ENCODE measurements at places on chromosomes 6 and 20. TPM values are rescaled to one million over a fixed set of nuclear protein-coding genes. Genes with fewer than 3 reads are reported as not detected.
A peak's percentile ranks its signal among the peaks of the same experiment; 100 is the strongest.

- no peaks in the 10 kb centered on the region for H3K4me1 ChIP-seq
- H3K27ac ChIP-seq: no peak overlapping the region
- no peak for DNase-seq
- no peaks in the 10 kb centered on the region for H3K27me3 ChIP-seq
- H3K36me3 ChIP-seq: no peaks in the 10 kb centered on the region
These were observed 625.2 kb downstream of the EPM2A start for GRCh38 chr6:145110109-145110508.

GRCh38 chr6:14635934-14636591, 518.5 kb downstream of the CD83 start:
- no peaks in the 10 kb centered on the region for H3K36me3 ChIP-seq
- H3K27me3 ChIP-seq: peaks cover 3% of the 10 kb centered on the region
- H3K4me3 ChIP-seq: no peak overlapping the region
- DNase-seq: no peak

DNA sequence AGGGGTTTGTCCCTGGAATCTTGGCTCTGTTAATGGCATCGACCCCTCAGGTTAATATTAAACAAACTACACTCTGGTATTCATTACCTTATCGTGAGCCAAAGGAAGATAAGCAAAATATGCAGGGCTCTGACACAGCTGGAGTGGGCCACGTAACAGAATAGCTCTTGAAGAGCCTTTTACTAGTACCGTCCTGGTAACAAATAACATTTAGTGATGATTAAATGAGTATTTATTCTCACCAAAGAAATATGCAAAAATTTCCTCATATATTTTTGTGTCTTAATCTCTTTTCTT, 20.1 kb upstream of the UTRN start:
- peak overlapping the region; percentile 92 for H3K27ac ChIP-seq
- H3K36me3 ChIP-seq: no peaks in the 10 kb centered on the region
- peak overlapping the region; percentile 34 for H3K4me3 ChIP-seq
- no peaks in the 10 kb centered on the region for H3K27me3 ChIP-seq
- H3K4me1 ChIP-seq: peaks cover 28% of the 10 kb centered on the region
- peak; percentile 79 for DNase-seq

The CST2 gene
- 1.7 TPM for total RNA-seq

DNA sequence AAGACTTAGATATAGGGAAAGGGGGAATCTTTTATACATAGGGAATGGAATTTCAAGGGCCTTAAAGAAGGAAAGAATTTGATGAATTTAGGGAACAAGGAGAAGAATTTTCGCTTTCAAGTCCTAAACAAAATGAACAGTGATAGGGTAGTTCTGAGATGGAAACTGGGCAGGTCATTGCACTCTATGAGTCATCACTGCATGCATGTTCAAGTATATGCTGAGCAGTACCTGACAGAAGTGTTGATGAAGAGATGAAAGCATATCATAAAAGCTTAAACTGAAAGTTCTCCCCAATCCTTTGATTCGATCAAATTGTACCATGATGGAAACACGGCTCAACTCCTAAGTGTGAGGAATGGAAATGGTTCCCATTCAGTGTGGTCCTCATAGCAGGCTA, 271.0 kb downstream of the TSHZ2 start:
- no peaks in the 10 kb centered on the region for H3K27me3 ChIP-seq
- DNase-seq: no peak
- H3K4me3 ChIP-seq: no peak overlapping the region
- no peak overlapping the region for H3K27ac ChIP-seq
- H3K36me3 ChIP-seq: no peaks in the 10 kb centered on the region
- H3K4me1 ChIP-seq: no peaks in the 10 kb centered on the region

The PRND gene
- not detected for total RNA-seq

DNA sequence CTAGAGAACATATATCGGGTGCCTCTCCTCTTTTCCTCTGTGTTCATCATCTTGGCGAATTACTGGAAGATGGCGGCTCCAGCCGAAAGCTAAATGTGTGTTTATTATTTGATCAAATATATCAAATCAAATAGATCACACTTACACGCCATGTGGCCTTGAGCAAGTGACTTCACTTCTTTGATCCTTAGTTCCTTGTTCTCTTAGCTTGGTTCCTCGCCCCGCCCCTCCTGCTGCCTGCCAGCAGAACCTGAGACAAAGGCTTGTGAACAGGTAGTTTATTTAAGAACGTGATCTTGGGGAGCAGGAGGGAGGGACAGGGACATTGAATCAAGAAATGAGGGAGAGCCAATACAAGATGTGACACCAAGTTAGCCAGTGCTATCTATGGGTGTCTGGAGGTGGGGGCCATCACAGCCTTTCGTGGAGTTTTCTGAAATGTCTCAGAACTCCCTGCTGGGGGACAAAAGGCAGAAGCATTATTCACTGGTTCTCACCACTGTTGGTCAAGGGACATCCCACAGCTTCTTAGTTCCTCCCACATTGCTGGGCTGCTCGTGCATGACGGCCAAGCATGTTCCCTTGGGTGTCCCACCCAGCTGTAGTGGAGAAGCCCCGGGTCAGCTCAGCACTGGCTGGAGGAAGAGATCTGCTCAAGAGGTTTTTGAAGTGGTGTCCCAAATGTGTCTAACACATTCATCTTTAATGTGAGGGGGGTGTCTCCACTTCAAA, 44.9 kb upstream of the RNF24 start:
- H3K36me3 ChIP-seq: no peaks in the 10 kb centered on the region
- no peaks in the 10 kb centered on the region for H3K27me3 ChIP-seq
- H3K4me3 ChIP-seq: no peak overlapping the region
- no peak overlapping the region for H3K27ac ChIP-seq
- H3K4me1 ChIP-seq: peaks cover 20% of the 10 kb centered on the region
- DNase-seq: no peak

DNA sequence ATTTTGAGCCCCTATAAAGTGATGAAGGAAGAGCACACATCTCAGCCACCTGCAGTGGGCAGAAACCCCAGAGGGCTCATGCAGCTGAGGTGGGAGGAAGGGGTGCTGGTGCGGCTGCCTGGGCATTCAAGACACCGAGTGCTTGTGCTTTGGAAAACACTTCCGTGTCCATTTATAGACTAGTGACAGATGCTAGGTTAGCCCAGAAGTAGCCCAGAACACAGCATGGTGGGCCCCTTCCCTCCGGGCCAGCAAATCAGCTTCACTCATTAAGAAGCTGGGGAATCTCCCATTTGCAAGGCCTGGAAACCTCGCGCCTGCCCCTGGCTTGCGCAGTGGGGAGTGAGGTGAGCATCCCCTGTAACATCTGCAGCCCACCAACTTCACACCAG, 12.9 kb downstream of the BEND3 start:
- H3K4me3 ChIP-seq: no peak overlapping the region
- no peak for DNase-seq
- H3K27ac ChIP-seq: no peak overlapping the region
- H3K27me3 ChIP-seq: no peaks in the 10 kb centered on the region
- H3K4me1 ChIP-seq: no peaks in the 10 kb centered on the region
- no peaks in the 10 kb centered on the region for H3K36me3 ChIP-seq

DNA sequence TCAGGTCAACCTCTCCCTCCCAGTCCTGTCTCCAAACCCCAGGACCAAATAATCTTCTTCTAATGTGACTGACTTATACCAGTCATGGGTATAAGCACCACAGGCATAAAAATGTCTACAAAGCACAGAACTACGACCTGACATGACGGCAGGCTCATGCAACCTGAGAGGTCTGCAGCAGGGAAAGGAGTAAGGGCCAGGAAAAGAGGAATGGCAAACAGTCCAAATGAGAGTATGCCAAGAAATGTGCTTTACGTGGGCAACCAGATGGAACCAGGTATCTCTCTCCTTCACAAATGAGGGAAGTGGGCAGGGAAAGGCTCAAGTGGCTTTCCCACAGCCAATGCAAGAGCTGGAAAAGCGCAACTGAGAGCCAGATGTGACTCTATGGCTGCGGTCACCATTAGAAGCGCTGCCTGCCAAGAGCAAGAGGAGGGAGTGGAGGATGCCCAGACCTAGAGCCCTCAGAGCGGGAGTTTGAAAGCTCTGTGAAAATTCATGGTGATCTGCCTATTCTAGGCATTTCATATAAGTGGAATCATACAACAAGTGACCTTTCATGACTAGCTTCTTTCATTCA, 6.0 kb downstream of the APMAP start:
- H3K4me3 ChIP-seq: no peak overlapping the region
- no peaks in the 10 kb centered on the region for H3K27me3 ChIP-seq
- DNase-seq: no peak
- H3K36me3 ChIP-seq: no peaks in the 10 kb centered on the region
- H3K27ac ChIP-seq: no peak overlapping the region

The KCNQ2 gene
- 11.5 TPM for total RNA-seq

DNA sequence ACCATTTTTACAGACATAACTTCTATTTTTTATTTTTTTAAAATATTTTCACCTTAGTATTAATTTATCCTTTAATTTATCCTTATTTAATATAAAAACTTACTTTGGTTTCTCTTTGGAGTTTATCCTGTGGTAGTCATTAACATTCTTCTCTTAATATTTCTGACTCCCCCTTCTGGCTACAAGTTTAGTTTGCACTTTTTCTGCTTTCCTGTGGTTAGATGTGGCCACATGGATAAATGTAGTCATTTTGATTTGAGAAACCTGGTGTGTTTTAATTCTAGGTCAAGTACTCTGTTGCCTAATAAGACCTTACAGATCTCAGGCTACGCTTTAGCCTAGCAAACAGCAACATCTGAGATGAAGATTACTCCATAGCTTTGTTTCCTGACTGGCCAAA, 1187.5 kb downstream of the HACE1 start:
- no peak overlapping the region for H3K4me3 ChIP-seq
- H3K4me1 ChIP-seq: no peaks in the 10 kb centered on the region
- DNase-seq: no peak
- H3K27ac ChIP-seq: no peak overlapping the region

DNA sequence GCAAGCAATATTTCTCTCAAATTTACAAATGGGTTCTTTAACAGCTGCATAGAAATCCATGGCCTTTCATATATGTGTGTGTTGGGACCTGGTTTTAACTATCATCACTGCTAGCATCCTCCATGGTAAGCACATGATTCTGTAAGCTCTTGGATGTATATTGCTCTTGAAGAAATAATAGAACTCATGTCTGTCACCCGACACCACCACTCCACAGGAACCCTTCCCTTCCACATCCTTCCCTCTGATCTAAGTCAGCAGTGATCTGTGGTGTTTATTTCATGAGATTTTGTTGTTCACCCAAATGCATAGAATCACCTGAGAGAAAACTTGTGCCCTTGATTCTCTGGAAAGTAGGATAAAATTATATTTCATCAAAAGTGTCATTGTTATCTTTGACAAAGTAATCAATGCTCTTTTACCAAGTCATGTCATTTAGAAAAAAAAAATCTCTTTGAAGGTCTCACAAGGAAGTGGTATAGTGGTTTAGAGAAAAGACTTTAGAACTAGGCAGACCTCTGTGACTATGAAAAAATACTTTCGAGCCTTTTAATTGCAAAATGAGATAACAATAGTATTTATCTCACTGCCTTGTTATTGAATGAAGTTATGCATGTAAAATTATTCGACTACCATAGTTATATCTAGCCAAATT, 649.8 kb upstream of the SLC35B3 start:
- no peak for DNase-seq
- no peaks in the 10 kb centered on the region for H3K4me1 ChIP-seq
- H3K4me3 ChIP-seq: no peak overlapping the region
- H3K27me3 ChIP-seq: no peaks in the 10 kb centered on the region
- no peak overlapping the region for H3K27ac ChIP-seq
- H3K36me3 ChIP-seq: no peaks in the 10 kb centered on the region

DNA sequence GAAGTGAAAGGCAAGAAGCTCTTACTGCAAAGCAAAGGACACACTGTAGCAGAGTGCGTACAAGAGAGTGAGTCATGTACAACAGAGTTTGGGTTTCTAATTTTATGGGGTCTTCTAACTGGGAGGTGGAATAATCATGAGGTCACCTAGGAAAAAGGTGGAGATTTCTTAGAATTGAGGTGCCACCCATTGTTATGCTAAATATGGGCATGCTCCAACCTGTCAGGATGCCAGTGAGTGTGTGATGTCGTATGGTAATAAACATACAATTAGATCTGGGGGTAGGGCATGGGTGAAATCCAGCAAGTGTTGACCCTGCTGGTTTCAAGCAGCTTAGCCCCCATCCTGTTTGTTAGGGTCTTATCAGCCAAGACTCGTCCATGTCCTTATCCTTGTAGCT, 46.6 kb downstream of the OR2B6 start:
- H3K4me3 ChIP-seq: no peak overlapping the region
- no peak overlapping the region for H3K27ac ChIP-seq
- DNase-seq: no peak
- no peaks in the 10 kb centered on the region for H3K27me3 ChIP-seq
- no peaks in the 10 kb centered on the region for H3K36me3 ChIP-seq

DNA sequence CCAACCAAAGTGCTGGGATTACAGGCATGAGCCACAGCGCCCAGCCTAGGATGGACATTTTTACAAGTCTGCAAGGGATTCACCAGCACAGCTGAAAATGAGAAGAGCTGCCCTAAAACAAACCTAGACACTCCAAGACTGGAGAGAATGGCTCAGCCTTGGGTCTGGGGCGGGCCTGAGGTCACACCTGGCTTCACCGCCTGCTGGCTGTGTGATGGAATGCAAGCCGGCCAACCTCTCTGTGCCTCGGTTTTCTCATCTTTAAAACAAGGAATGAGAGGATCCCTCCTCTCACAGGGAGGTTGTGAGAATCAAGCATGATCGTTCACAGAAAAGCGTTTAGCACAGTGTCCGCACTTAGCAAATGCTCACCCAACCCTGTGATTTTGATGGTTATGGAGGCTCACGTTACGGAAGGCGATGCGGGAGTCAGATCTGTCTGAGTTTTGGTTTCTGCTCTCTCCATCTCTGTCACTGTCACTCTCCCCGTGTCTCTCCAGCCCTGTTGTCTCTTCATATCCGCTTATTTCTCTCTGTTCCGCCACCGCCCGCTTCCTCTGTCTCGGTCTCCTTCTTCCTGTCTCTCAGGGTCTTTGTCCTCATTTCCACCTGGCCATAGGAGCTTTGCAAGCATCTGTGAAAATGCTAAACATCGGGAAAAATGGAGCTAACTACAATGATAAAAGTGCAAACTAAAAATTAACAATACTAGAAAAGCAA, 47.6 kb downstream of the CEBPB start:
- H3K27ac ChIP-seq: no peak overlapping the region
- no peaks in the 10 kb centered on the region for H3K36me3 ChIP-seq
- DNase-seq: no peak
- H3K27me3 ChIP-seq: no peaks in the 10 kb centered on the region
- no peak overlapping the region for H3K4me3 ChIP-seq

- peak; percentile 71 for DNase-seq
- H3K4me1 ChIP-seq: peaks cover 24% of the 10 kb centered on the region
- peak overlapping the region; percentile 6 for H3K4me3 ChIP-seq
- no peak overlapping the region for H3K27ac ChIP-seq
- H3K27me3 ChIP-seq: no peaks in the 10 kb centered on the region
- H3K36me3 ChIP-seq: no peaks in the 10 kb centered on the region
These were observed 154.0 kb downstream of the JARID2 start for GRCh38 chr6:15399641-15400470.

- DNase-seq: peak; percentile 51
- H3K4me1 ChIP-seq: peaks cover 24% of the 10 kb centered on the region
- H3K4me3 ChIP-seq: peak overlapping the region; percentile 91
- no peaks in the 10 kb centered on the region for H3K36me3 ChIP-seq
These were observed 2.8 kb upstream of the HTR1B start for GRCh38 chr6:77466055-77466450.

- no peaks in the 10 kb centered on the region for H3K27me3 ChIP-seq
- H3K36me3 ChIP-seq: no peaks in the 10 kb centered on the region
- H3K4me3 ChIP-seq: no peak overlapping the region
- no peak for DNase-seq
- H3K27ac ChIP-seq: no peak overlapping the region
- H3K4me1 ChIP-seq: no peaks in the 10 kb centered on the region
These were observed 72.4 kb downstream of the TRDN start for GRCh38 chr6:123564361-123564760.

The SLC35B2 gene
- 66.6 TPM for total RNA-seq

The MDFI gene
- total RNA-seq: 144 TPM

GRCh38 chr6:151179321-151179720, 60.4 kb upstream of the AKAP12 start:
- no peaks in the 10 kb centered on the region for H3K27me3 ChIP-seq
- H3K36me3 ChIP-seq: no peaks in the 10 kb centered on the region
- H3K4me1 ChIP-seq: peaks cover 7% of the 10 kb centered on the region
- H3K27ac ChIP-seq: no peak overlapping the region
- H3K4me3 ChIP-seq: no peak overlapping the region
